T1000 (cell line): ENCODE measurements at places on chromosomes 12 and 14.

GRCh38 chr14:97224016-97224415 lies 426.8 kb downstream of the VRK1 start:
- DNase-seq = no peak

DNA sequence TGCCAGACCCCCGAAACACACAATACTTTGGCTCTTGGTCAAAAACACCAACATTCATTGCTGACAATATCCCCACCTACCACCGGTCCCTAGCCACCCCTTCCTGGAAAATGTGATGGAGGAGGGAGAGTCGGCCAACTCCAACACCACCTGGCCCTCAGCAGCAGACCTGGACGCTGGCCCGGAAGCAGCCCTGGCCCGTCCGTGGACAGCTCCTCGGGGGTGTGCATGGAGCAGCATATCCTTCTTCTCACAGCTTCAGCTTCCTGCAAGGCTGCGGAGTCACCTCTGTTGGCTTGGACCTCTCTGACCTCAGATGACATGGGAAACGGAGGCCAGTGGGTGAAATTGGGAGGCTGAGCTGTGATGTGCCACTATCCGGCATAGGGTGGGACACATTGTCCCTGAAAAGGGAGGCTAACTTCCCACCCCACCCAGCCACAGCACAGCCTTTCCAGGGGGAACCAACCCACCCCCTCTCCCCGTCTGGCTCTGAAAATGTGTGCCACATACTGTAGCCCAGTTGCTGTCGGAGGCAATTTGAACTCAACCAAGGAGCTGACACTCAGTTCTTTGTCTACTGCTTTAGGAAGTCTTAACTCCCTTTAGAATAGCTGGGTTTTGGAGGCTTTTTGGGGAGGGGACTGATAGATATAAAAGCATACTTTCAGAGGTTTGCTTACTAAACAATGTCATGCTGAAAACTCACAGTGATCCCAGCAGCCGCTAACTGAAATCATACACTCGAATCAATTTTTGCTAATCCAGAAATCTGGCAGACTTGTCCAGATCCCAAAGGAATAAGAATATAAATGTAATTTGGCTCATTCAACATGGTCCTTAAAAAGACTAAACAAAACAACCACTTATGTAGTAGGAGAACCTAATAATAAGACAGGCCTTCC lies 43.1 kb upstream of the LTA4H start:
- no peak for DNase-seq

GRCh38 chr14:23021434-23021833 lies 11.5 kb upstream of the C14orf93 start:
- DNase-seq = no peak

- no peak for DNase-seq
Observed at GRCh38 chr12:119115296-119115905, 63.3 kb upstream of the HSPB8 start.

GRCh38 chr12:107335802-107336570 lies 242.6 kb upstream of the CRY1 start:
- DNase-seq = no peak

DNA sequence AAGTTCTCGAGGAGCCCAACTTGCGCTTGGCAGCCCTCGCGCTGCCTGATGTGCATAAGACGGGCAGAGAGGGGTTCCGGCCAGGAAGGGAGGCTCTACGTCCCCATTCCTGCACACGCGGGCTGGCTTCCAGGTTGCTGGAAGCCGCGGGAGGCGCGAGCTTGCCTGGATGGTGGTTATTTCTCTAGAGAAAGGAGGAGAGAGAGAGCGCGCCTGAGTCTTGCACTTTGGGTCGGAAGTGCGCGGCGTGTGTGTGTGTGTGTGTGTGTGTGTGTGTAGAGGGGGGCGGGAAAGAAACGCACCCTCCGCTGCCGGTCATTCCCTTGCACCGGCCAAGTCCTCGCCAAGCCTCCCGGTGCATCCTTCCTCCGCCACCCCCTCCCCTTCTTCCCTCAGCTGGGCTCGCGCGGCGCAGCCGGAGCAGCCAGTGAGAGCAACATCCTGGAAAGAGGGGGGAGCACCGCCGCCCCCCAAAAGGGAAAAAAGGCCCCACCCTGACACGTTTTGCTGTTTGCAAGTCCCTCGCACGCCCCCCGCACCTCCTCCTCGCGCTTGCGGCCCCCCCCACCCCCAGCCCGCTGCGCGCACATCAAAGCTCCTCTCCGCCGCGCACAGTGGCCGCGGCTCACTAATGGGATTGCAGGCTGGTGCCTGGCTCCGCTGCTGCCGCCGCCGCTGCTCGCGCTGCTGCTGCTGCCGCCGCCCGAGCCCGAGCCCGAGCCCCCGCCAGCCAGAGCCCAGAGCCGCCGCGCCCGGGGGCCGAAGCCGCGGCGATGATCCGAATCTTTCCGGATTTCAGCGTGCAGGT lies 4.4 kb upstream of the NPAS3 start:
- no peak for DNase-seq

DNA sequence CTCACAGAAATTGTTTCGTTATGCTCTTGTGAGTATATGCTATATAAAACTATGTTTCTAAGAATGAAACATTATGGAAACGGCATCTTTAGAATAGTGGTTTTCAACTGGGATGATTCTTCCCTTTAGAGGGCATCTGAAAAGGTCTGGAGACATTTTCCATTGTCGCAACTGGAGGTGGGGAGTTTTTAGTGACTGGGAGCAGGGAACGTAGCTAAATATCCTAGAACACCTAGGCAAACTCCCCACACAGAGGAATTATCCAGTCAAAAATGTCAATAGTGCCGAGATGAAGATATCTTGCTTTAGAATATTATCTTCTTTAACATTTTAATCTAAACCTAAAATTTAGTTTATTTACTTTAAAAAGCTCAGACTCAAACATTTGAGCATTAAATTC lies 486.1 kb upstream of the FOXG1 start:
- no peak for DNase-seq

DNA sequence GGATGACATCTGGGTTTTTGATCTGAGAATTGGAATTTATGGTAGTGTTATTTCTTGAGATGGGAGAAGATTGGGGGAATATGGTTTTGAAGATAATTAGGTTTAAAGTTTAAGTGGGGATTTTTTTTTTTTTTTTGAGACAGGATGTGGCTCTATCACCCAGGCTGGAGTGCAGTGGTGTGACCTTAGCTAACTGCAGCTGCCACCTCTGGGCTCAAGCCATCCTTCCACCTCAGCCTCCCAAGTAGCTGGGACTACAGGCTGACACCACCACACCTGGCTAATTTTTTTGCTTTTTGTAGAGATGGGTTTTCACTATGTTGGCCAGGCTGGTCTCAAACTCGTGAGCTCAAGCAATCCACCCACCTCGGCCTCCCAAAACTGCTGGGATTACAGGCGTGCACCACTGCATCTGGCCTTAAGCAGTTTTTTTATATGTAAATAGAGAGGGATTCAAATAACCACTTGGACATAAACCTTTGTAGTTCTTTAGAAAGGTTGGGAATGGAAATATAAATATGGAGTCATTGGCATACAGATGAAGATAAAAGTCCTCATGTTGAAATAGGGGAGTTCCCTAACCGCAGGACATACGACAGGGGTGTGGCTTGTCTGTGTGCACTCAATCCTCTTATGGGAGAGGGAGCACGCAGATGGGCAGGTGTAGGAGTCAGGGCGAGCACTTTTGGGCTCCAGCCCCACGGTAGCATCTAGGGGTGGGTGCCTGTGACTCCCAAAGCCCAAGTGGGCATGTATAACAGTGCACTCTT lies 4.7 kb downstream of the LIN52 start:
- no peak for DNase-seq

- no peak for DNase-seq
Observed at GRCh38 chr12:84910549-84911241, 1.9 kb downstream of the SLC6A15 start.

GRCh38 chr12:132364348-132364902 lies 35.0 kb upstream of the GALNT9 start:
- DNase-seq = no peak

GRCh38 chr12:107134558-107134957 lies 41.2 kb upstream of the CRY1 start:
- no peak for DNase-seq

DNA sequence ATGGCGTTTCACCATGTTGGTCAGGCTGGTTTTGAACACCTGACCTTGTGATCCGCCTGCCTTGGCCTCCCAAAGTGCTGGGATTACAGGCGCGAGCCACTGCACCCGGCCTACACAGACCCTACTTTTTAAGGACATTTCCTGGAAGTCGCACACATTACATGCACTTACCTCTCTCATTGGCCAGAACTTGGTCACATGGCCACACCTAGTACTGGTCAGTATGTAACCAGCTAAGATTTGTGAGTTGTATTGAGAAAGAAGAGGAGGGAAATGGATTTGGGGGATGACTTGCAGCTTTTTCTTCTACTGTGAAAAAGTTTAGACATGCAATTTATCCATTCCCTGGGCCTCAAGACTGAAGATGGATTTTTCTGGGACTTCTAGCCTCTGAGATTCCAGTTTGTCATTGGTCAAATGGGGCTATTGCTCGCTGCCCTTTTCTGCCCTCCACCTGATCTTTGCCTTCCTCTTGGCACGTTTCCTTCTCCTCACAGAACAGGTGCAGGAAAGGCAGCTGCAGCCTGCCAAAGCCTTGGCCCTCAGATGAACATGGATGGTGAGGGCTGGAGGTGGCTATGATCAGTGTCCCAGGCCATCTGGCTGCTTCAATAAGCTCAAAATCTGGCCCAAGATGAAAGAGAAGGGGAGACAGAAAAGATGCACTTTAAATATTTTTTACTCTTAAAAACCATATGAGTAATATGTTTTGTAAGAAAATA lies 7.1 kb upstream of the ZDHHC22 start:
- DNase-seq = no peak

GRCh38 chr12:51520576-51521325 lies 70.3 kb upstream of the SCN8A start:
- DNase-seq = no peak

DNA sequence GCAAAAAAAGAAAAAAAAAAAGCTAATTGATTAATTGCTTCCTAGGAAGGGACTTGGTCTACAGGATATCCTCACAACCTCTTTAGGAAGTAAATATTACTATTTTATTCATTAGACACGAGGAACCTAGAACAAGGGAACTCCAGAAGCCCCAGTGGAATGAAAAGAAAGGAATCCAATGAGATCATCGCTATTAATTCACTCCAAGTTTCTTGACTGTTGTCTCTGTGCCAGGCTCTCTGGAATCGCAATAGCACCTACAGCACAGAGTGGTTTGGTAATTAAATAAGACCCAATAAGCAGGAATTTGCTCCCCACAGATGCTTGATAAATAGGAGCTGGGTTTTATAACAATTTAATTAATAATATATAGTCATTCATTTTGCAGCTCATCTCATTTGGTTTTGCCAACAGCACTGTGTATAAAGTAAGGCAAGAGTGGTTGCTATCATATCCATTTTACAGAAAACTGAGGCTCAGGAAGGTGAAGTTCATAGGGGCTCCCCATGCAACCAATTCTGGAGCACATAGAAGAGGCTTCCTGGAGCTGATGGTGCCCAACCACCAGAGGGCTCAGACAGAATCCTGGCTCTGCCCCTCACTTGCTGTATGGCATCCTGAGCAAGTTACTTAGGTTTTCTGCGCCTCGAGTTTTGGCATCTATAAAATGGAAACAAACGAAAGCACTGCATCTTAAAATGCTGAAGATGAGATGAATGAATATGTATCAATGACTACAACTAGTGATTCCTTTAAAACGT lies 420.2 kb downstream of the MED13L start:
- no peak for DNase-seq

- DNase-seq = no peak
Observed at GRCh38 chr12:26701604-26702215, 131.3 kb downstream of the ITPR2 start.

- peak; percentile 59 for DNase-seq
Observed at GRCh38 chr14:58171090-58171489, 19.1 kb upstream of the ARMH4 start.

DNA sequence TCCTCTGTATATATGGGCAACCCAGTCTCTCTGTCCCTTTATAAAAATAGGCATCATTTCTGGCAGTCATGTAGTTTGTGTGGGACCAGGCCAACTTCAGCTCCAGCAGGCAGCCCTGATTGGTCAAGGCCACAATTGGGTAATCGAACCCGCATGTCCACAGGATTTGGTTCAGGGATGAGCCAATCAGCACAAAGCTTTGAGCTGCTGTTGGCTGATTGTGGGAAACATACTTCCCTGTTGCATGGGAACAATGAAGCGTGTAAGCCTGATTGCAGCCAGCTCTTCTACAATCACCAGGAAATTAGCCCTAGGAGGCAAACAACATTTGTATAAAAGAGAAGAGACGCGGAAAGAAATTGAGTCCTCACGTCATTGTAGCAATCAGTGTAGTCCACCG lies 328.6 kb downstream of the PCNX1 start:
- DNase-seq = no peak

DNA sequence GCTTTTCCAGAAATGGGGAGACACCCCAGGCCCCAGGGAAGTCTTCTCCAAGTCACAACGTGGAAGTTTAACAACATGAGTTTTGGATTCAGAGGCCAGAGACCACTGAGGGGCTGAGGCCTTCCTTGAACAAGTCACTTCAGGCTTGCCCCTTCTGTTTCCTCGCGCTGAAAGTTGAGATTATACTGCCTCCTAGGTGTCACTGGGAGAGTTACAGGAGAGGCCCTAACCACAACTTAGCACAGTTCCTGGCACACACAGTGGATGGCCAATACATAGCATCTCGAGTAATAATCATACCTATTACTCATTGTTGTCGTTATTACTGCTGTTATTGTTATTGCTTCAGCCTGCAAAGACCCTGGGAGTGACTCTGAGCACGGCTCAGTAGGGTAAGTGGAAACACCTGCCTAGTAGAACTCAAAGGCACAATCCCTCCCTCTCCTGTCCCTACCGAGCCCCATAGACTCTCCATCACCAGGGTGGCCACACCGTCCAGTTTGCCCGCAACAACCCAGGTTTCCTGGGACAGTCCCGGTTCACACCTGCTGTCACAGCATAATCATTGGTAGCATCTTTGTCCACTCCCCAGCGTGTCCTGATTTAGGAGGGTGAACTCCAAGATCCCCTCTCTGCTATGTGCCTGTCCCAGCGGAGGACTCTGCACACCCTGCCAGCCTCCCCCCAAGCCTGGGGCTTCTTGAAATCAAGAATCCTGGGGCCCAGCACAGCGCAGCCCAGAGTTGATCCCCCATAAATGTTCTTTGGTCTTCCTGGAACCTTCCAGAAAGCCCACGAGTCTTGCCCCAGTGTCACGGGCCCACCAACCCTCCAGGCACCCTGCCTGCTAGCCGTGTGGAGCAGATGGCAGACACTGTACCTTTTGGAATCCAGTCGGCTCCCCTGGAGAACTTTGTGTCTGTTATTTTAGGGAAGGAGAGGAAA lies 85.0 kb downstream of the SYNE3 start:
- DNase-seq = no peak

- no peak for DNase-seq
Observed at GRCh38 chr12:9387450-9387849, 179.3 kb upstream of the PZP start.

DNA sequence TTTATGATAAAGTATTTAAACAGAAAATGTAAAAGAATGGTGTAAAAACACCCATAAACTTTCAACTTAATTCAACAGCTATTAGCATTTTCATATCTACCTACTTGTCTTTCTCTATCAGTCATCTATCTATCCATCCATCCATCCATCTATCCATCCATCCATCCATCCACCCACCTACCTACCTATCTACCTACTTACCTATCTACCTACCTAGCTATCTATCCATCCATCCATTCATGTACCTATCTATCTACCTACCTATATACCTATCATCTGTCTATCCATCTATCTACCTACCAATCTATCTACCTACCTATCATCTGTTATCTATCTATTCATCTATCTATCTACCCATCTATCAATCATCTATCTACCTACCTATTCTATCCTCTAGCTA lies 8.5 kb downstream of the NOS1 start:
- no peak for DNase-seq

GRCh38 chr14:73795974-73796373 lies 55.7 kb upstream of the PTGR2 start:
- DNase-seq = peak; percentile 66

- peak; percentile 62 for DNase-seq
Observed at GRCh38 chr14:51006781-51007211, 62.5 kb upstream of the PYGL start.
